CD4-positive, alpha-beta T cell treated with Interleukin-15 for 1 hour (primary cell): ENCODE measurements at places on chromosomes 1 and 21.

DNA sequence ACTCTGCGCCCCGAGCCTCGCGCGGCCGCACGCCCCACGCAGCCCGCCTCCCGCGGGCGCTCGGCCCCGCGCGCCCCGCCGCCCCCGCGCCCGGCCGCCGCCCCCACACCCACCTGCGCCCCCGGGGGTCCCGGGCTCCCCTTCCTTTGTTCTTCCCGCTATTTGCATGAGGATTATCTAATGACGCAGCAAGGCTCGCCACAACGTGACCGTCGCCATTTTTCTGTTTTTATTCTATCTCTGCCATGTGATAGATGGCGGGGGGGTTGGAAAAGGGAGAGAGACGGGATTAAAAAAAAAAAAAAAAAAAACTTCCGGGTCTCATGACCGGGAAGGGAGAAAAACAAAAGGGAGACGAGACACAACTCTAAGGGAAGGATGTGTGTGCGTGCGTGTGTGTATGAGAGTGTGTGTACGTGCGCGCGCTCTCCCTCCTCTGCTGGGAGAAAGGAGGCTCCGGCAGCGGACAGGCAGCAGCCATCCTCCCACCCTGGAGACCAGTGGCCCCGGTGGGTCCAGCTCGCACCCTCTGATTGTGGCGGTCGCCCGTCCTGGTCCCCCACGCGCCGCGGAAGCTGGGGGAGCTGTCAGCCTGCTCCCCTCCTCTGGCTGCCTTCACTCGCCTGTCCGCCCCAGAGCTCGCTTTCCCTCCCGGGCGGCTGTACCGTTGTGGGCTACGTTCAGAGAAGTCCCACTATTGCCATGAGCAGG is 80.4 kb upstream of the AK4 start:
- DNase-seq = peak; percentile 64

GRCh38 chr1:242641461-242641860 is 117.0 kb upstream of the PLD5 start:
- DNase-seq = no peak

DNA sequence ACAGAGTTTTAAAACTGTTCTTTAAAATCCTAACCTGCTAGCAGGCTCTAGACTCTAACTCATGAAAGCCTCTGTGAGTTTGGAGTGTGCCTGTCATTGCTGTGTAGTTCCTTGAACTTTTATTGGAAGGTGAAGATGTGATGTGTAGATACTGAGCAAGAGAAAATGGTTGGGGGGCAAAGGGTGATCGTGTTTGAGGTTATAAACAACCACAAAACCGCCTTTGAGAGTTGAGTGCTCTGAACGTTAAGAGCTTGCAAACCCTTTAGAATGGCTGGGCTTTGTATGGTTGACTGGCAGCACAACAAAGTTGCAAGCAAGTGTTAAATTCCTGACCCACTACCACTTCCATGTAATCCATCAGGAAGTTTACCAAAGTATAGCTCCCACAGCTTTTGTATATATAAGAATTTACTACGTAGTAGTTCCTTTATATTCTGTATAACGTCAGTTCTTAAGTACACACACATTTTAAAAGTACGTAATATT is 19.6 kb downstream of the BACE2 start:
- no peak for DNase-seq

GRCh38 chr1:51553911-51554310 is 34.8 kb upstream of the EPS15 start:
- no peak for DNase-seq

GRCh38 chr1:5944154-5944842 is 47.9 kb downstream of the NPHP4 start:
- no peak for DNase-seq
